ENCODE measurements at places on chromosomes 1 and 21.

DNA sequence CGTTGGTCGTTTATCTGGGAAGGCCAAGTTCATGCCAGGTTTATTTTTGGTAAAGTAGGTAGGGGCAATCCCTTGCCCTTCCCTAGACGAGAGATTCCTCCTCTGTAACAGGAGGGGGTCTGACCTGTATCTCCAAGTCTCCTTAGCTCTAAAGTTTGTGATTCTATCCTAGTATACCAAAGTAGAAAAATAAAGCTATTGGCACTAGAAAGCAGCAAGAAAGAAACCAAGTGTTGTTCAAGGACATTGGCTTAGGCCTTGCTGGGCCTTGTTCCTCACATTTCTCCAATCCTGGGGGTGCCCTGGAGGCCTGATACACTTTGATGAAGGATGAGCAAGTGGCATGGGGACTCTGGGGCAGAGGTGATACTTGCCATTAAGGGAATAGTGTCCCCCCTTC is 814 bp downstream of the MTARC2 start:
- DNase-seq, result no peak

GRCh38 chr1:167095368-167095767 is 1.5 kb downstream of the STYXL2 start:
- peak; percentile 31 for DNase-seq

- DNase-seq, result no peak
Observed at GRCh38 chr1:151705753-151706463, 10.7 kb downstream of the CELF3 start.

- DNase-seq, result no peak
Observed at GRCh38 chr1:27496604-27497155, 6.7 kb upstream of the WASF2 start.

DNA sequence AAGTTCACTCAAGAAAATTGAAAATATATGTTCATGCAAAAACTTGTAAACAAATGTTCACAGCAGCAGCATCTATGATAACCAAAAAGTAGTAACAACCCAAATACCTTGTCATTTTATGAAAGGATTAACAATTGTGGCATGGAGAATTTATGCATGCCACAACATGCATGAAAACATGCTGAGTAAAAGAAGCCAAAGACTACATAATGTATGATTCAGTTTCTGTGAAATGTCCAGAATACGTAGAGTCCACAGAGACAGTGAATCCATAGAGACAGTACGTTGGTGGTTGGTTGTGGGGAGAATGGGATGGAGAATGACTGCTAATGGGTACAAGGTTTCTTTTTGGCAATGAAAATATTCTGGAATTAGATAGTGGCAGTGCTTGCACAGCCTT is 148.7 kb downstream of the MAST2 start:
- DNase-seq, result no peak

- no peak for DNase-seq
Observed at GRCh38 chr1:46581681-46582455, 22.2 kb downstream of the MKNK1 start.

DNA sequence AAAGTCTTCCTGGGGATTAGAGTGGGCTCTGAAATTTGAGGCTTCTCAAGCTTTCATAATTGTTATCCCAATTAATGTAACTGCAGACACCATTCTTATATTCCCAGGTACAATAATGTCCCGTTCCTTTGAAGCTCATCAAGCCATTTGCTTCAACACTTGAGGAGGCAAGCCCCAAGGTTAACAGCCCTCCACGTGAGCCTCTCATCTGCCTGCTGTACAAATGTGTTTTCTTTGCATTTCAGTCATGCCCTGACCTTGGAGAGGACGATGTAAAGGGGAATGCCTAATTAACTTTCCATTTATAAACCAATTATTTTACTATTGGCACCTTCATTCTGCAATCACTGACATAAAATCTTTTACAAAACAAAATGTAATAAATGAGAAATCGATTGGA is 106.3 kb downstream of the SETD4 start:
- DNase-seq, result no peak

- DNase-seq, result no peak
Observed at GRCh38 chr21:41147096-41147978, 20.6 kb upstream of the BACE2 start.

Measured in AG09309 (cell line).